ENCODE measurements at places on chromosomes 2 and 18.

DNA sequence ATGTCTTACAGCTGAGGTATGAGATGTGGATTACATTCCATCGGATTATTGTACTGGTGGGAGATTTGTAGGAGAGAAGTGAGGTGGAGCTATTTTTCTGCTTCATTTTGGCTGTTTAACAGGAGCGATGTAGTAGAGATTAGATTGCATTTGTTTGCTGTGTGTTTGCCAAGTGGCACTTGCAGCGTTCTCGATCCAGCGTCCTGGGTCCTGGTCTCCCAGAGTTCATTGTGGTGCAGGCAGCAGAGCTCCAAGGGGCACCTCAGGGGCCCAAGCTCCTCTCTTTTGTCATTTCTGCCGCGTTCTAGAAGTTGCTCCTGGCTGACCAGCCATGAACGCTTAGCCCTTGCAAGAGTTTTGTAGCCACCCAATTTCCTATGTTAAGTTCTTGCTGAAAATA, 210.1 kb upstream of the APCDD1 start:
- no peak for DNase-seq

DNA sequence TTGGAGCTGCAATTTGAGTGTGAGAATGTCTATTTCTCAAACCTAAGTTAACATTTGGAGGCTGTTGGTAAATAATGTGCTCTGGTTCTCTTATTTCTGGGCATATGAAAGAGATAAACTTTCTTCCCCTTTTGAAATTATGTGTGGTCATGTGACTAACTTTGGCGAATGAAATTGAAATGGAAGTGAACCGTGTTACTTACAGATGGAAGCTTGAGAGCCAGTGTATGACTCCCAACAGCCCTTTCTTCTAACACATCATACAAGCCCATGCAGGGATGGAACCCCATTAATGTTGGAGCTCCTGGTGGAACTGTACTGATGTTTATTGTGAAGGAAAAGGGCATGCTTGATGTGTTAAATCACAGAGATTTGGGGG, 725.8 kb downstream of the TSN start:
- no peak for DNase-seq

DNA sequence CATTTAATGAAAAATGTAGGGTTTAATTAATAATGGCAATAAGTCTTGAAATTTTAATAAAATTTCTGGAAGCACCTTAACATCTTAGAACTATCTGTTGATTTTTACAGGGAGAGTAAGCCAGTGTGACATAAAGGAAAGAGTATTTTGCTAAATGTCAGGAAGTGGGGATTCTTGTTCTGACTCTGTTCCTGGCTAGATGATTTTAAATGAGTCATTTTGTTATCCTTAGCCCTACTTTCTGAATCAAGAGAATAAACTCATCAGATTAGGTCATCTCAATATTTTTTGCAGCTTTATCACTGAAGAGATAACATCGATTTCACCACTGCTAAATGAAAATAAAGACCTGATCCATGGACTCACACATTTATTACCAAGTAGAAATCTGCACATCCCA, 377.5 kb upstream of the CYRIA start:
- DNase-seq: no peak

- no peak for DNase-seq
Measured at GRCh38 chr2:106061611-106062349, 132.3 kb downstream of the UXS1 start.

DNA sequence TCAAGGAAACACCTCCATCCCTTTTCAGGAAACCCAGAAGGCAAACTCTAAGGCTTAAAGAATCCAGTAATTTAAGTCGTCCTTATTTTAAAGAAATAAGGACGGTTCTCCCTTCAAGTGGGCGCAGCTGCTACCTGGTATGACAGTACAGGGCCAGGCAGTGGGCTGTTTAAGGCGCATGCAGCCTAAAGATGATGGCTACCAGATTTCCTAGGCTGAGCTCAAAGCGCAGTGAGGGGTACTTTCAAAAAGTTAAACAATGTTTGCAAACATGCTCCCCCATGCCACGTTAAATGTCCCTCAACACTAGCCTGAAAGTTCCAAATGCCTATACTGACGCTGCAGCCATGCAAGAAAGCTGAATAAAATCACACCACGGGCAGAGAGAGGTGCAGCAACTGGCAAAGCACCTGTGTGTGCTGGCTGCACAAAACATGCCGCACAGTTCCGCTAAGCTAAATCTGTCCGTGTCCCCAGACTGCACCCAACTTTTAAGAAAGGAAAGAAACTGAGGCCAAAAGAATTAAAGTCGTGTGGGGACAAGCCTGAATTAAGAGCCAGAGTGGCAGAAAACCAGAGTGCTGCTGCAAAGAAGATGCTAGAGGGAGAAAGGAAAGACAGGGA, 583 bp downstream of the HIBCH start:
- DNase-seq: no peak

DNA sequence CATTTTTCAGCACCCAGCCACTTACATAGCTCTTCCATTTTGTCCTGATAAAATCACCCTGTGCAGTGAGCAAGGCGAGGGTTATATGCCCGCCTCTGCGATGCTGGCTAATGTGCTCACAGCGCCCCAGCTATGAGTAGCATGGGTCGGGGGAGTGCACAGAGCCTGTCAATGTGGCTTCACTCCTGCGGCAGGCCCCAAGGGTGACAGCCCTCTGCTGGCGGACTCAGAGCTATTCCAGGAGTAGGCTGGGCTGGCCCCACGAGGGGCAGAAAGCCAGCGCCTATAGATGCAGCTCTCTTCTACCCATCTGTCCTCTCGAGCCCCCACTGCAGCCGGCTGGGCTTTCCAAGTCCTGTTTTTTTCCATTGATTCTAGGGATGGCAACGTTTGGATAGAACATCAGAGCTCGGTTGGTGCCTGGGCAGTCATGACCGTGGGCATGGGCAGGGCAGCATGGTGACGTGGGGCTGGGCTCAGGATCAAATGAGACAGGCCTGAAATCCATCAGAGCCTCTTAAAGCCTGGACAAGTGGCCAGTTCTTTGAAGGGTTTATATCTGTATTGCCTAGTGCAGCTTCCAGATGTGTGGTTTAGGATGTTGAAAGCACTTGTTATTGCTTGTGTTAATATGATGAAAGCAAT, 134.7 kb downstream of the MCFD2 start:
- peak; percentile 63 for DNase-seq

DNA sequence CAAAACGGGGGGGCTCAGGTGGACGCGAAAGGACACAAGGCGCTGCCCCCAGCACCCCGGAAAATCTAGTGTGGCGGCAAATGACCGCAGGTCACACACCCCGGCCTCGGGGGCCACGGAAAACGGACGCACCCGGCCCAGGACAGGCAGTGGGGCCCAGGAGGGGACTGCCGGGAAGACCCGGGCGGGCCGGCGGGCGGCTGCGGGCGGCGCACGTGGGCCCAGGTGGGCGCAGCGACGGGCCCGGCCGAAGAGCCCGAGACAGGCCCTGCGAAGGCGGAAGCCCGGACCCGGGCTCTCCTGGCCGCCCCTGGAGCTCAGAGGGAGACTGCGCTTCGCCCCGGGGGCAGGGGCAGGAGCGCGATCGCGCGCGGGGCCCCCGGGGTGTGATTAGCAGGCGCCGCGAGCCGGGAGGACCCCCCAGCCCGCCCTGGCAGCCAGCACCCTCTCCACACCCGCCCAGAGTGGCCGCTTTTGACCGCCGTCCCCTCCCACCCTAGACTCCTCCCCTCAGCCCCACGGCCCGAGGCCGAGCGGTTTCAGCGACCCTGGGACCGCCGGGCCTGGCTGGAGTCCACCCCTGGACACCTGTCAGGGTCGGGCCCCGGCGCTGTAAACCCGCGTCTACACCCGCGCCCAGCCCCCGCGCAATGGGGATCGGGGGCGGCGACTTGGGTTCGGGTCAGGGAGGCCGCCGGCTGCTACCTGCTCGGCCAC, 773 bp downstream of the MBP start:
- DNase-seq: peak; percentile 30

GRCh38 chr2:197208841-197209240, 101.7 kb downstream of the ANKRD44 start:
- no peak for DNase-seq

DNA sequence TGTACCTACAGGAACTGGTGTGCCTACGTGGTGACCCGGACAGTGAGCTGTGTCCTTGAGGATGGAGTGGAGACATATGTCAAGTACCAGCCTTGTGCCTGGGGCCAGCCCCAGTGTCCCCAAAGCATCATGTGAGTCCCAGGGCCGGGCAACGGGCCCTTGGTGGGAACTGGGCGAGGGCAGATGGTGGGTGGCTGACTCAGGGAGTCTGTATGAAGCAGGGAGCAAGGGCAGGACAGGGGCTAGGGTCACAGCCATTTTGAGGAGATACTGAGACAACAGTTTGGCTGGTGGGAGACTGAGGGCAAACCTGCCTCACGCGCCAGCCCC, 1.7 kb downstream of the EMILIN1 start:
- DNase-seq: no peak

GRCh38 chr2:864501-865106, 86.0 kb upstream of the SNTG2 start:
- DNase-seq: no peak

- no peak for DNase-seq
Measured at GRCh38 chr2:145277922-145278321, 758.0 kb upstream of the ZEB2 start.

- no peak for DNase-seq
Measured at GRCh38 chr2:179691235-179691634, 170.2 kb downstream of the ZNF385B start.

- peak; percentile 49 for DNase-seq
Measured at GRCh38 chr2:136386046-136386445, 268.1 kb upstream of the CXCR4 start.

DNA sequence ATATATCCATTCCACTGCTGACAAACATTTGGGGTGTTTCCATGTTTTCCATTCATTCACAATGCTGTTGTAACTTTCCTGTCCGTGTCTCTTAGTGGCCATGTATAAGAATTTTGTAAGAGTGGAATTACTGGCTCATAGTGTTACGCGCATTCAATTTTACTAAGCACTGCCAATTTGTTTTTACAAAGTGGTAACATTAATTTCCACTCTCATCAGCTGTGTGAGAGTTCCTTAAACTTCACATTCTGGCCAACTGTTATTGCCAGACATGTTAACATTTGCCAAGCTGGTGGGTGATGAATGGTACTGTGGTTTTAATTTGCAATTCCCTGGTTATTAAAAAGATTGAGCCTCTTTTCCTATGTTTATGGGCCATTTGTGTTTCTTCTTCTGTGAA, 134.2 kb downstream of the DTNB start:
- DNase-seq: no peak

DNA sequence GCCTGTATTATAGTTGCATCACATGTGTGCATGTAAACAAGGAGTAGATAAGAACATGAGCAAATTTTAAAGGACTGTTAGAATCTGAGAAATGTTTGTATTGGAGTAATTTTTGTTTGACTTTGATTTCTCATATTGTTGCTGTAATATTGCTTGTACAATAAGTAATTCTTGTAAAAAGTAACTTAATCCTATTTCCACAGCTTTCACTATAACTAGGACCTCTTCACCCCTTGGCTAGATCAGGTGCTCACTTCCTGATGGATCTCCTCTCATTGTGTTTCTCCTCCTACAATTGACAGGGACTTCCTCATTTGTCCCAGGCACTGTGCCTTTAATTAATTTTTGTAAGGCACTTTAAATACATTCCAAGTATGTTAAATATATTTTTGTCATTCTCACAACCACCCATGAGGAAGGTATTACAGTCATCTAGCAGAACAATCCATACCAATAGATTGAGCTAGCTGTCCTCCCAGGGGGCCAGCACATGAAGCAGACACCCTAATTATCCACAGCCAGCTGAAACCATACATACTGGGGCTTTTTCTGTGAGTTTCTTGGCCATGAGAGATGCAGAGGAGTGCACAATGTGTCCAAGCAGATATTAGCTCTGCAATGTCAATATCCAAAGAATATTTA, 359.5 kb upstream of the ACVR2A start:
- no peak for DNase-seq

GRCh38 chr2:37013315-37013641, 46.9 kb upstream of the STRN start:
- DNase-seq: no peak

- DNase-seq: peak; percentile 6
Measured at GRCh38 chr2:142176941-142177340, 46.1 kb upstream of the LRP1B start.

DNA sequence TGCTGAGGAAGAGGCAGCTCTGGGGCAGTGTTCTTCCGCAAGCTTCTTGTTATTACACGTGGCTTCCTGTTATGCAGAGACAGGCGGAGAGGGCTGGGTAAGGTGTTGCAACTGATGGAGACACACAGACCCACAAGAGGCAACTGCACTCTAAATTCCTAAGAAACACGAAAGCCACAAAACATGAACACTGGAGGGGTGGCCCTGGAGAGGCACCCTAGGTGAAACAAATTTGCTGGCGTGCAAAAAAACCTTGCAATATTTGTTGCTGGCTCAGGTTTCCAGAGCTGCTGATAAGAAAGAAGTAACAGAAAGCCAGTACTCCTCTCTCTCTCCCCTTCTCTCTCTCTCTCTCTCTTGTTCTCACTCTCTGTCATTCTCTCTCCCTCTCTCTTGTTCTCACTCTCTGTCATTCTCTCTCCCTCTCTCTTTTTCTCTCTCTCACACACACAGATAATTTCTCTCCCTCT, 31.8 kb downstream of the ARHGAP25 start:
- DNase-seq: no peak

DNA sequence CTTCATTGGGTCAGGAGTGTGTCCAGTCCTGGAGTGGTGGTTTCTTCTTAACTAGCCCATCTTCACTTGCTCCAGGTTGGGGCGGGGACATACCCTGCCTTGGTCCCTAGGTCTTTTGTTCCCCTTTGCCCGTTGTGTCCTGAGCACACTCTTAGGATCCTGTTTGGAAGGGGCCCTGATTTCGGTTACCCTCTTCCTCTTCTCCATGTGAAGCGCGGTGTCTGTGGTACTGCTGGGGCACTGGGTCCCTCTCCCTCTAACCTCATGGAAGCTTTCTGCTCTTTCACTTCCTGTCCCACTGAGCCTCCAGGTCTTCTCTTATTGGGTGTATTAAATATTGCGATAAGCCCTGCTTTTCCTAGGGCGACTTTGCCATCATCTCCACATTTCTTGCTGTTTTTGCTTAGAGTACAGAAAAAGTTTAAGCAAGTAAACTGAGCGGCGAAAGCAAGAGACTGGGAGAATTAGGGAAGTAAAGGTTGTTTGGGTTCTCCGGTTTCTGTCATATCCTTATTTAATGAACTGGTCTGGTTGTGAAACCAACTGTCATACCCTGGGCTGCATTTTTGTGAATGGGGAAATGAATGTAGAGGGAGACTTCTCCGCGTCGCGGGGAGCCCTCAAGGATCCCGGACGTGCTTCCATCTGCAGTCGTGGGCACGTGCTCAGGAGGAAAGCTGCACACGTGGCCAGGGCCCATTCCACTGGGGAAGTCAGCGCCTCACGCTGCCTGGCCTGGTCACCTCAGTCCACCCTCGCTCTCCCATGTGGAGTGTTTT, 73.8 kb upstream of the B3GNT7 start:
- no peak for DNase-seq

DNA sequence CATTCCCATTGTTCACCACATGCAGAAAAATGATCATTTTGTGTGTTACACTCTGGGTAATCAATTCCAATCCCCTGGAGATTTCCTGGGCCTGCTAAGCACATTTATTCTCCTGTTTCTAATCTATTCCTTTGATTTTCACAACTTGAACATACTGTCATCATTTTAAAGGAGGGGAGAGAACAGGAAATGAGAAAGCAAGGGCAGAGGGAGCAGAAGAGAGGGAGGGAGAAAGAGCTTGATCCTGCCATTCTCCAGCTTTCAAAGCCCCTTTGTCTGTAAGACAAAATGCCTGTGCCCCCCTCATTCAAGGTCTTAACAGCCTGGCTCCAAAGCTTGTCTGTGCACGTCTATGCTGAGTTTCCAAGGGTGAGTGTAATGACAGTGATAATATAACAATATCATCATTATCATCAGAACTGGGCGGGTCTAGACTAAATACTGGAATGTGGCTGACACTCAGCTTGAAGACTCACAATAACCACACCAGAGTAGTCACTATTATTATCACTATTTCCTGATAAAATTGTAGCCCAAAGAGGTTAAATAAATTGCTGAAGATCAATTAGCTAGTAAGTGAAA, 164.4 kb upstream of the KLHL29 start:
- DNase-seq: no peak

Measured in retina (tissue), 1 donor.